Stimulated activated CD8-positive, alpha-beta memory T cell treated with anti-CD3 and anti-CD28 coated beads, Interleukin-4, amount 100 ng/mL, for 24 hours (primary cell): ENCODE measurements at places on chromosomes 12 and 14.
A peak's percentile ranks its signal among the peaks of the same experiment; 100 is the strongest.

GRCh38 chr12:112283546-112283945 lies 98.7 kb downstream of the HECTD4 start:
- no peak for DNase-seq

- DNase-seq: no peak
Measured at GRCh38 chr14:102058146-102058545, 28.7 kb downstream of the HSP90AA1 start.

- DNase-seq: peak; percentile 48
Measured at GRCh38 chr14:68862954-68863594, 70.2 kb upstream of the ZFP36L1 start.

GRCh38 chr12:108802101-108802961 lies 55.1 kb downstream of the SSH1 start:
- DNase-seq: no peak

- no peak for DNase-seq
Measured at GRCh38 chr12:94080341-94081009, 67.9 kb upstream of the PLXNC1 start.

DNA sequence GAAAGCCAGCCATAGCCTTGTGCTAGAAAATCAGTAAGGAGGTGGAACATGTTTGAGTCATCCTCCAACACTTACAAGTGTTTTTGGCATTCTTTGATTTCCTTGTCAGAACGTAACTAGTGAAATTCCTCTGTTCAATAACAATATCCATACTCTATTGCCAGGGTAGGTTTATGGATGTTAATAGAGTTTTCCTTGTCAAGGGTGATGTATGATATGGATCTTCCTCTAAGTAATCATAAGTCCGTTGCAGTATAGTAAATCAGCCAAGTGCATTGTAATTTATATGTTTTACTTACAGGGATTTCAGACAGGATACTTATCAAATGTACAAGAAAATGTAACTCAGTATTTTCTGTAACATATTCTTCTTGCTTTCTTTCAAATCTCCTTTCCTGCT lies 19.4 kb downstream of the NAV3 start:
- no peak for DNase-seq

- DNase-seq: no peak
Measured at GRCh38 chr12:44584625-44585024, 291.5 kb downstream of the NELL2 start.

GRCh38 chr14:57987051-57987450 lies 121.2 kb upstream of the SLC35F4 start:
- DNase-seq: no peak

DNA sequence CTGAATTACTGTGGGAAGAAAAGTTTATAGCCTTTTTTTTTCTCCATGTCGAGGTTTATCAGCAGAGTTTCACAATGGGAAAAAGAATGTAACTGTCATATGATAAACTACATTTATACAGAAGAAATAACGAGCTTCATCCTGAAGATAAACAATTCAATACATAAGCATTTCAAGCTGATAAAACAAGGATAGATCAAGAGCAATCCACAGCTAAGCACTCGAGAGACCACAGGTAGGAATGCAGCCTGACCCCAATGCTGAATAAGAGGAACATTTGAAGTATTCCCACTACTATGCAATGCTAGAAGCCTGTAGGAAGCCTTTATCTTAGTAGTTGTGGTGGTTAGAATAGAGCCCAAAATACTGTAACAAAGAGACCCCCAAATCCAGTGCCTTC lies 32.6 kb upstream of the DAAM1 start:
- no peak for DNase-seq

DNA sequence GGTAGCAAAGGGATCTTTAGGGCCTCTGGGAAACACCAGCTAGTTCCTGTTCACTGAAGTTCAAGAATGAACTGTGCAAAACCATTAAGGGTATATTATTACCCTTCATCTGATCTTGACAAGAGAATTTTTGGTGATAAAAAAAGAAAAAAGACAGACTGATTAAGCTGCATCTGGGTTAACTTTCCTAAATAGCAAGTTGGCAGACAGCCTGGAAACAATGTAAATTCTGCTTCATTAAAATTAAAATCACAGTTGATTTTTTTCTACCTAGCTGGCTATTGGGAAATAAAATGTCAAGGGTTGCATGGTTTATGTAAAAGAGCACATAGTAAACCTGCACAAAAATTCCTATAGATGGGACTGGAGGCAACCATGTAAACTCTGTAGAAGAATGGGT lies 126.6 kb upstream of the PRKD1 start:
- DNase-seq: no peak

DNA sequence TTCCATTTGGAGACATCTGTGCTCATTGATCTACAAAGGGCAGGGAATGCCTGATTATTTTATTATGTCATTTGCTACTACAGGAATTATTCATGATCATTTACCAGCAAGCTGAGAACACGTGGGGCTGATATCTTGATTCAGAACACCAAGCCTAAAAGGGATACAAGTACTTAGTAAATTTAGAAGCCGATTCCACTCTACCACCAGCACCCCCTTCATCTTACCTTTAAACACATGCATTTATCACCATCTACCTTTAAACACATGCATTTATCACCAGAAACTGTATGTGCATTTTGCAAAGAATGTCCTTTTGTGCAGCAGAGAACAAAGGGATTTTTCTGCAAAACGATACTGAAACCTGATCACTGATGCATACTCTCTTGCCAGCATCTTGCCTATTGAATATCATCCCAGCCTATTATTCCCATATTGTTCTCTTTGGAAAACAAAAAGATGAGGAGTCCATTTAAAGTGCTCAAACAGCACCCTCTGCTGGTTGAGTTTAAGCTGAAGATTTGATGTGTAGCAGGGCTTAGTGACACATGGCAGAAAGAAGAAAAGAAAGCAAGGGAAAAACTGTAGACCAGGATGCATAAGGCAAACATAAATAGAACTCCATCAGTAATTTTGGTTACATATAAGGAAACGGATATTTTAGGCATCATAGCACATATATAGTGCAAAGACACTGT lies 132.6 kb upstream of the PLEKHG7 start:
- no peak for DNase-seq

DNA sequence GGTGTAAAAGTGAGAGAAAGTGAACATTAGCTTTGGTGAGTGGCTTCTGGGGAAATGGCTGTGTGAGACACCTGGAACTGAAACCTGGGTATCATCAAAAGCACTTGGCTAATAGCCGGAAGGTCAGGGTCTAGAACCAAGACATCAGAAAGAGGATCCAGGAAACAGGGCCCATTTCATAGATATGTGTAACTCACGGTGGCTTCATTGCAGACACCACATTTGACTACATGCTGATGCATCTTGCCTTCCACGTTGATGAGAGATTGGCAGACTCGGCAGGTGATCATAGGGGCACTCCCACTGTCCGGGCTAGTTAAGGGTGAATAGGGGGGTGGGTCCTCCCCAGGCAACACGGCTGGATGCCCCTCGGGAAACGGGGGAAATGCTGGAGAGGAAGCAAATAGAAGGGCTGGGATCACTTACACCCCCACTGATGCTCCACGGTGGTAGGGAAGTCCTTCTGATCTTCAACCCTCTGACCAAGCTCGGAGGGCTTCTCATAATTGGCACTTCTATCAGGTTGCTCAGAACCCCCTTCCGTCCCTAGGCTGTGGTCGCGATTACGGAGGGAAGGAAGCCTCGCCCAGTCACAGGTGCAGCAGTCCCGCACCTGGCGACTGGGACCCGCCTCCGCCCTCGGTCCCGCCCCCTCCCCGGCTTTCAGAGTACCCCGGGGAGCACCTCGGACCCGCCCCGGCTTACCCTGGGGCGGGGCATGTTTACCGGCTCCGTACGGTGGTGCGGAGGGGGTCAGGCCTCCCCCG lies 593 bp downstream of the PIP4P1 start:
- DNase-seq: peak; percentile 28

DNA sequence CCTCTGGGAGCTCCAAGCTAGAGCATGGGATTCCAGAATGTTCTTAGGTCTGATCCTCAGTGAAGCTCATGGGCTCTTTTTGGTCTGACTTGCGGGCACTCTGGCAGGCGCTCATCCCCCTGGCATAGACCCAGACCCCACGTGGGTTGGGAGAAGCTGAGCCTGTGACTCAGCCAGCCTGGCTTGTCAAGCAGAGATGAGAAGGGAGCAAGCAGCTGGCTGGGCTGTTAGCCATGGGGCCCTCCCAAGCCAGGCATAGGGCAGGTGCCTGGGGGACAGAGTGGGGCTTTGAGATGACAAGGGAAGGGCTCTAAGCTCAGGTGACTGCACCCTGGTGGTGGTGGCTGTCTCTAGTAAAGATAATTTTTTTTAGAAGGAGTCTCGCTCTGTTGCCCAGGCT lies 80.3 kb upstream of the NOS1 start:
- DNase-seq: no peak

GRCh38 chr12:76018111-76018510 lies 13.5 kb downstream of the PHLDA1 start:
- no peak for DNase-seq

- no peak for DNase-seq
Measured at GRCh38 chr14:32331206-32331605, 2.1 kb downstream of the AKAP6 start.

DNA sequence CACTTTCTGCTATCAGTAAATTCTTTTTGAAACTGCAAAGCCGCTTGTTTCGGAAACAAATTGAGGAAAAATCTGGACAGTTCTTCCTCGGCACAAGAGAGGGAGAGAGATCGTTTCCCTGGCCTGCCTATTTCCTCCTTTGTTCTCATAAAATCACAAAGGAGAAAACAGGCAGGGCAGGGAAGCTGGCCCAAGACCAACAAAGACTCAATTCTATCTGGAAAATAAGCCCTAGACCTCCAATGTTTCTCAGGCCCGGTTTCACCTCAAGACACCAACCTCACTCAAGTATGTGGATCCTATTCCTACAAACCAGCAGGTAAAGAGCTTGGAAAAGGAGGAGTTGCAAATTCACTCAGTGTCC lies 19.5 kb downstream of the DICER1 start:
- DNase-seq: no peak

- no peak for DNase-seq
Measured at GRCh38 chr12:53173085-53173715, 7.3 kb upstream of the ZNF740 start.

DNA sequence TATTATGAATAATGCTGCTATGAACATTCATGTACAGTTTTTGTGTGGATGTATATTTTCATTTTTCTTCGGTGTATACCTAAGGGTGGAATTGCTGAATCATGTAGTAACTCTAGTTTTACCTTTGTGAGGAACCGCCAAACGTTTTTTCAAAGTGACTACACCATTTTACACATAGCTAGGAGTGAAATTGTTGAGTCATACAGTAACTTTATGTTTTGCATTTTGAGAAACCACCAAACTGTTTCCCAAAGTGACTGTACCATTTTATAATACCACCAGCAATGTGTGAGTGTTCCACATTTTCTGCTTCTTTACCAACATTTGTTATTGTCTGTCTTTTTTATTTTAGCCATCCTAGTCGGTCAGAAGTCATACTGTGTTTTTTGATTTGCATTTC lies 3.1 kb upstream of the TPH2 start:
- DNase-seq: no peak

DNA sequence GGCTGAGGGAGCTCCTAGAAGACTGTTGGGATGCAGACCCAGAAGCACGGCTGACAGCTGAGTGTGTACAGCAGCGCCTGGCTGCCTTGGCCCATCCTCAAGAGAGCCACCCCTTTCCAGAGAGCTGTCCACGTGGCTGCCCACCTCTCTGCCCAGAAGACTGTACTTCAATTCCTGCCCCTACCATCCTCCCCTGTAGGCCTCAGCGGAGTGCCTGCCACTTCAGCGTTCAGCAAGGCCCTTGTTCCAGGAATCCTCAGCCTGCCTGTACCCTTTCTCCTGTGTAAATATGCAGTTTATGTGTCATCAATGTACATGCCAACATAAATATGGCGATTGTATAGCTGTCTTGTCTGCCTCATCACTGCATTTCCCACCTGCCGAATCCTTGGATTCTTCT lies 7.5 kb downstream of the AMHR2 start:
- DNase-seq: no peak

- DNase-seq: no peak
Measured at GRCh38 chr14:79421811-79422210, 789.5 kb downstream of the DIO2 start.

DNA sequence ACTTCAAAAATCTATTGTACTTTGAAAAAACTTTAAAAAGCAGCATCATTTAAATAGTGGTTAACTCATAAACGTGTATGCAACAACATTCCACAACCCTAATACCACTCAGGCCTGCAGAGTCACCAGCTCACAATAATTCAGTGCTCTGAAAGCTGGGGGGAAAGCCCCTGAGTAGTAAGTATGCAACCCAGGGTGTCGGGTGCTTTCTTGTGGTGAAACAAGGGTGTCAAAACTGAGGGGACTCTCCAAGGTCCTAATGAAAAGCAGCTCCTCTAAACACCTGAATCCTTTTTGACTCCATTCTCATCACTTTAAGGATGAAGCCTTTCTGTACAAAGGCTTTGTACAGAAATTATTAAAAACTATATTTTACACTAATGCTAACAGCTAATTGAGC lies 33.7 kb downstream of the FGFR1OP2 start:
- peak; percentile 29 for DNase-seq

DNA sequence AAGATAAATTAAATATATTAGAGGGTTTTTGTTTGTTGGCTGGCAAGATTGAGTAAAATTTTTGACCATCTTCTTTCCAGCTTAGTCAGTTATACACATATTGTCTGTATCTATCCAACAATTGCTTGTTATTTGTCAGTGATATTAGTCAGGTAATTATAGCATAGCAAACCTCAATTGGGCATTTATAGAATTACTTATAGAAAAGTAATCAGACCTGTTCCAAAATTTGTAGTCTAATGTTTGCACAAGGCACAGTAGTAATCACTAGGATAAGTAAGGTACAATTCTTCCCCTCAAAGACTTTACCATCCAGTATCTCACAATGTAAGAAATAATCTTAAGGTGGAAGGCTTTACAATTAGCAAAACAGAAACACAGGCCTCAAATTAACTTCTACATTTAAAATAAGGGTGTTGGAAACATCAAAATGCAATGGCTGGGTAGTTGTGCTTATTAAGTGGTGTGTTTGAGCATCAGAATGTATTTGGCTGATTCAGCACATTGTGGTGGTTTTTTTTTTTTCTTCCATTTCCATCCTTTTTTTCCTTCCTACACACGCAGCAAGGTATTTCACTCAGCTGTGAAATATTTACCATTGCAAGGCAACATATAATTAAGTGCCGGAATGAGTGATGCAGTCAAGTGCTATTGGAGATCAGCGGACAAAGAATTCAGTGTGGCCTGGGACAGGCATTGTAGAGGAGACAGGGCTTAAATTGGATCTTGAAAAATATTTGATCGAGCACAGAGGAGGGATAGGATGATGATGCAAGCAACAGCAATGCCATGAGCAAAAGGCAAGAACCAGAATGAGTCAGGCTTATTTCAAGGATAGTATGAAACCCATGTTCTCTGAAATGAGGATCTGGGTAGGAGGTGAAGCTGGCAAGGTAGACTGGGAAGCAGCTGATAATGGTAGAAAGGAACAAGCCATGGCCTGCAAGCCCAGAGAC lies 178.2 kb downstream of the AKAP6 start:
- no peak for DNase-seq

- no peak for DNase-seq
Measured at GRCh38 chr14:72830786-72831594, 62.9 kb downstream of the DPF3 start.

DNA sequence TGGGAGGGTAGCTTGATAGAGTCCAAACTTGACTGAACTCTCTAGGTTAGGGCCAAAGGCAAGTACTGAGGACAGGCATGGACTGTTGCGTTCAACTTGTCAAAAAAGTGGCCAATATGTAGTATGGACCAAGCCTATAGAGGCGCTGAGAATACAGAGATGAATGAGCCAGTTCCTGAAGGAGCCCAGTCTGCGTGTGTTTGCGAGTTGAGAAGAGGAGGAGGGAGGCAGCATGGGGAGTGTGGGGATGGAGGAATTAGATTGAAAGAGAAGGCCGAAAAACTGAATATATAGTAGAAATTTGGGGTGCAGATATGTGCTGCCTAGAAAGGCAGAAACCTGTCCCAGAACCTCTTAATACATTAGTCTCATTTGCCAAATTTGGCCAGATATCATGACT lies 412.4 kb downstream of the PCNX1 start:
- no peak for DNase-seq
